EH (cell line): ENCODE measurements at places on chromosomes 11 and 22.

GRCh38 chr11:73989156-73989555 is 6.5 kb upstream of the UCP2 start:
- peak; percentile 21 for DNase-seq

DNA sequence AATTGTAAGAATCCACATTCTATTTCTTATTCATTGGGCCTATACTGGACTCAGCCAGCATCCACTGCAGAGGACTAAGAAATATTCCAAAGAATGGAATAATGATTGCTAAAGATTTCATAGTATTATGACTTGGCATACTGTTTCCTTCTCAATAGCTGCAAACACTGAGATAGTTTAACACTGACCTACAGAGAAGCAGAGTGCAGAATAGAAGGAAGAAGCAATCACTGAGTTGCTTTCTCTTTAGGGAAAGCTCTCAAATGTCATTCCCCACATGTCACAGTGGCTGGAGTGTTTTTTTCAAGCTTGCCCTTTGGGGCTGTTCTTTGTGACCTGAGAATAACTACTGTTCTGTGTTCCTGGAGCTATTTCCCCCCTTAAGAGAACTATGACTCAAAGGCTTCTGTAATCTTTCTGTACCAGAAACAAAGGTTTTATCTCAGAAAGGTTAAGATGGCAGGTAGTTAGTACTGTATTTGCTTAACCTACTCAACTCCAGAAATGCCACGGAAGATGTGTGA is 243.6 kb upstream of the LUZP2 start:
- DNase-seq: no peak

DNA sequence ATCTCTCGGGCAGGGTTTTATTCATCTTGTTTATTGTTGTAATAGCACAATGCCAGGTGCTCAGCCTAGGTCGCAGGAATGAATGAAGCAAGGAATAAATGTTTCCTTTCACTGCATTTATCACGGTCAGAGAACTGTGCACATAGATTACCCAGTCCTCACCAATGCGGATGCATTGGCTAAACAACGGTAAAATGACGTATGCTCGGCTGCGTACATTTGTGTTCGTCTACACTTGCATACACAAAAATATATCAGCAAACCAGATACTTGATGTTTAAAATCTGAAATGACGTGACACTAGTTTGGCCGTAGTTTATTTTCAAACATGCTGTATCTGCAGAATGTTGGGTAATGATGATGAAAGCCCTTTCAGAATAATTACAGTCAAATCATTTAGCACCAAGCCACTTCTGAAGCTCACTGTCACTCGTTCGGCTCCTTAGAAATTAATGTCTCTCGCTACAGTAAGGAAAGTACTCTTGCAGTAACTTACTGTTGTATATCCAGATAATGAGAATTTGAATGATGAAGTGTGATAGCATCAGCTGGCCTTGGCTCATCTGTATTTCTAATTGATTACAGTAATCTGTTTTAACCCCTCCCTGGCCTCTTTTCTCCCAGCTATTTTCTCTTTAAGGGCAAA is 268.9 kb downstream of the LRRC4C start:
- DNase-seq: no peak

- peak; percentile 38 for DNase-seq
These were observed 131.7 kb downstream of the TBC1D22A start for GRCh38 chr22:46894081-46894671.

GRCh38 chr11:126339863-126340434 is 15.5 kb upstream of the ST3GAL4 start:
- peak; percentile 64 for DNase-seq

GRCh38 chr11:123601136-123601535 is 53.3 kb downstream of the SCN3B start:
- peak; percentile 88 for DNase-seq

DNA sequence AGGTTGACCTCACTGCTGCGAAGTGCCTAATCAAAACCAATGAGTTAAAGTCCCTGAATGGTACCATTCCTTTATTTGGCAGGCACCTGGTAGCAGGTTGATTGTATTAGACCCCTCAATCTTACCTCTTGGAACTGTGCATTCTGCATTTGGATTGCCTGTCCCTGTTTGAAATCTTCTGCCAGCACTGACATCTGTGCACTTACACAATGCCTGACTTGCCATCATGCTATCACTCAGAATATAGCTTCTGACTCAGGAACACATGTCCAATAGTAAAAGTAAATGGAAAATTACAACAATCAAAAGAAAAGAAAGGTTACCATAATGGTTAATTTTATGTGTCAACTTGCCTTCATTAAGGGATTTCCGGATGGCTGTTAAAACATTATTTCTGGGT is 366.0 kb upstream of the PDGFD start:
- no peak for DNase-seq

DNA sequence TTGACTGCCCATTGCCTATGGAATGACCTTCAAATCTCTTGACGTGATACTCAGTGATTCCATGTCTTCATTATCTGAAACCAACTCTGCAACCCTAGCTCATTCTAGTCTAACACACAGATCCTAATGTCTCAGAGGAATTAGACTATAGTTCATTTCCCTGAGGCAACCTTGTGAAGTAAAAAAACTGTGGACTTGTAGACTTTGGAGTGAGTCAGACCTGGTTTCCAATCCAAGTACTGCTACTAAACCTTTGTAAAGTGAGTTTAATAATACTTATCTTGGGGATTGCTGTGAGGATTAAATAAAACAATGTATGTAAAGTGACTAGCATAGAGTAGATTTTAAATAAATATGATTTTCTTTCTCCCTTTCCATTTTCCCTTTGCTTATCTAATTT is 226.1 kb downstream of the BLID start:
- DNase-seq: peak; percentile 79

DNA sequence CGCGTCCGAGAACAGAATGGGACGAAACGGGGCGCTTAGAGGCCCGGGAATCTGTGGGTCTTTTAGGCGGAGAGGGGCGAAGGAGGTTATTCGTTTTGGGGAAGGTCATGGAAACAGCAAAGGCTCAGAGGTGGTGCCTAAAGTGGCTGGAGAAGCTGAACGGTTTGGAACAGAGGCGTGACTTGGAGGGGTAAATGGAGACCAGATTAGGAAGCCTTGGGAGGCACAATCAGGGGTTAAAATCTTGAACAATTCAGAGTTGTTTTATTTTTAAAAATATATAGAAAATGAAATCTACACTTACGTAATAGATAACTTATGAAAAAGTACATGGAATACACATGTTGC is 247 bp upstream of the PLAAT5 start:
- no peak for DNase-seq

- no peak for DNase-seq
These were observed 6.4 kb upstream of the TSSC4 start for GRCh38 chr11:2393941-2394817.

- peak; percentile 83 for DNase-seq
These were observed at the start of gene RDX for GRCh38 chr11:110296226-110297075. Gene RDX (minus strand): TSS chr11:110296614. CDS start chr11:110279692, 16,922 bp downstream.

DNA sequence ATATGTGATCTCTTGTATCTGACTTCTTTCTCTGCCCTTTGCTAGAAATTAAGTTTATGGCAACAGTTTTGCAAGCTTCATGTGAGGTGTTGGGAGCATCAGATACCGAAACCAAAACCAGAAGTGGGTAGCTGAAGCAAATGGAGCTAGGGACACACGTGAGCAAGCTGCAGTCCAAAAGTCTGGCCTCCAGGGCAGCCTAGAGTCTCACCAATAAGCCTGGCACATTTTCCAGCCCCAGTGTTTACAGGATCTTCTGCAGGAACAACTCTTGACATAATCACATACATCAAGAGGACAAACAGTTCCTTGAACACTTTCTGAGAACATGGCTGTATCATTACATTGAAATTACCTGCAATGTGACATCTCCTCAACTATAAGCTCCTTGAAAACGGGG is 114.1 kb downstream of the LARGE1 start:
- peak; percentile 29 for DNase-seq

- DNase-seq: no peak
These were observed 738.3 kb upstream of the KIRREL3 start for GRCh38 chr11:127738771-127739286.

DNA sequence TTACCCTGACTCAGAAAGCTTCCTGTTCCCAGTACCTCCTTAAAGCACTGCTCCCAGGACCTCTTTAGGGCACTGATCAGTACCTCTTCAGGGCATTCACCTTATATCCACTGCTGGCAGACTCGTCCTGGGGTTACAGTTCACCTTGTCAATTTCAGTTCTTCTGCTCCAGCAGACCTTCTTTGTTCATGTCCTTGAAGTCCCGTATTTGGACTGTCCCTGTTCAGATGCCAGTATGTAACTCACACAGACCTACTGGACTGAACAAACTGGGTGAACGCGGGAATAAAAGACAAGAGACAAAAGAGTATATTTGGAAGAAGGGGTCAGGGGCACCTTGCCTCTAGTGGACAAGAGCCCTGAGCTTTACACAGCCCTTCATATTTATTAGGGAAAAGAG is 31.8 kb upstream of the NCAM1 start:
- DNase-seq: no peak

- peak; percentile 46 for DNase-seq
These were observed 438 bp downstream of the ZW10 start for GRCh38 chr11:113773092-113773415.

DNA sequence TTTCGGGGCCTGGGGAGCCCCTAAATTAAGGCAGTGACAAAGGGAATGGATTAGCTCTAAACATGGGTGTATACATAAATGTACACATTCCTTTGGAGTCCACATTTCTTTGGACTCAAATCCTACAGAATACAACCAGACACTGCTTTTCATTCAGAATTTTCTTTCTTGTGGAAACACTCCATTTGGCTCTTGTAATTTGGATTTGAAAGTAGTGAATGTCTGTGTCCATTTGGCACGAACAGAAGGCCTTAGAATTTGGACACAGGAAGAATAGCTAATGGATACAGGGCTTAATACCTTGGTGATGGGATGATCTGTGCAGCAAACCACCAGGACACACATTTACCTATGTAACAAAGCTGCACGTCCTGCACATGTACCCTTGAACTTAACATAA is 399.5 kb downstream of the NELL1 start:
- no peak for DNase-seq

GRCh38 chr22:50072167-50072555 is 13.1 kb downstream of the MLC1 start:
- no peak for DNase-seq

GRCh38 chr22:29524442-29525191 is 28.9 kb downstream of the THOC5 start:
- DNase-seq: peak; percentile 40

DNA sequence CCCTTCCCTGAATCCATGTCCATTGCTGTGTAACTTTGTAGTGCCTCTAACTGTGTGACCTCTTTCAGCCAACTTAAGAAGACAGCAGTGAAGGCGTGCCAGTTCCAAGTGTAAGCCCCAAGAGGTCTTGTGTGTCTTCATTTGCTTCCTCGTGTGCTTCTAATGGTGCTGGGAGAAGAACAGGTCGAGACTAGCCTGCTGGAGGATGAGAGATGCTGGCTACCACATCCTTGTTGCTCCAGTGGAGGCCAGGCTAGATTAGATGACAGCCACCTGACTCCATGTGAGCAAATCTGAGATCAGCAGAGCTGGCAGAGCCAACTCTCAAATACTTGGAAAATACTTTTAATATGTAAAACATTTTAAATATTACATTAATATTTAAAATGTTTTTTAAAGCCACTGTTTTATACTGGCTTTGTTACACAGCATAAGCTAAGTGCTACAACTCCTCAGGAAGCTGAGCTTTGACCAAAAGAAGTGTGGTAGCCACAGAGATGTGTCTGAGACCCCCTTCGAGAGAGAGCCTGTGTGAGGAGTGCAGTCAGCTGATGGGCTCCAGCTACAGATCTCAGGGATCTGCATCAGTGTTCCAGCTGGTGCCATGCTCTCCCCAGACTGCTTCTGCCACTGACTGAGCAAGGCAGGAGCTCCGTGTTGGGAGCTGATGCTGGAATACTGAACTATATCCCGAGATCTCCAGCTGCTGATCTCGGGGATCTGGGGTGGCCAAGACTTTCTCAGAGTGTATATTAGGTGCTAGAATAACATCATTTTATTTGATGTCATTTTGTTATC is 8.9 kb downstream of the KCNJ11 start:
- DNase-seq: no peak

GRCh38 chr22:30867746-30868662 is 100.6 kb downstream of the MORC2 start:
- DNase-seq: no peak

- no peak for DNase-seq
These were observed 227.2 kb upstream of the RAG2 start for GRCh38 chr11:36825251-36825650.

- DNase-seq: no peak
These were observed 23.1 kb downstream of the RGL4 start for GRCh38 chr22:23713696-23714595.

DNA sequence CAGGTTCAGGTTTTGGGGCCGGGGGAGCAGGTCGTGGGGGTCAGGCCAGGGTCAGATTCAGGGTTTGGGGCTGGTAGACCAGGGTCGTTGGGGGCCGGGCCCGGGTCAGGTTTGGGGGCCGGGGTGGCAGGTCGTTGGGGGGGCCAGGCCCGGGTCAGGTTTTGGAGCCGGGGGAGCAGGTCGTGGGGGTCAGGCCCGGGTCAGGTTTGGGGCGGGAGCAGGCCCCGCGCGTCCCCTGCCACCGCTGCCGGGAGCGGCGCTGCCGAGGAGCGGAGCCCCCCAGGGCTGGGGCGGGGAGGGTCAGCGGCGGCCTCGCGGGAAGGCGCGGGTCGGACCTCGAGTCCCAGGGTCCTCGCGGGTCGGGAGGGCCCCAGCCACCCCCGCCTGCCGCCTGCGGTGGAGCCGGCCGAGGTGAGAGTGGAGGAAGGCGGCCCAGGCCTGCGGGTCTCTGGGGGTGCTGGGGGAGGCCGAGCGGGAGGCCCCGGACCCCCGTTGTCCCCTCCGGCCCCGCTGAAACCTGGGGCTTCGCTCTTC is 535 bp downstream of the TRABD start:
- DNase-seq: no peak

GRCh38 chr11:63670433-63671321 is 499 bp downstream of the ATL3 start:
- peak; percentile 69 for DNase-seq

DNA sequence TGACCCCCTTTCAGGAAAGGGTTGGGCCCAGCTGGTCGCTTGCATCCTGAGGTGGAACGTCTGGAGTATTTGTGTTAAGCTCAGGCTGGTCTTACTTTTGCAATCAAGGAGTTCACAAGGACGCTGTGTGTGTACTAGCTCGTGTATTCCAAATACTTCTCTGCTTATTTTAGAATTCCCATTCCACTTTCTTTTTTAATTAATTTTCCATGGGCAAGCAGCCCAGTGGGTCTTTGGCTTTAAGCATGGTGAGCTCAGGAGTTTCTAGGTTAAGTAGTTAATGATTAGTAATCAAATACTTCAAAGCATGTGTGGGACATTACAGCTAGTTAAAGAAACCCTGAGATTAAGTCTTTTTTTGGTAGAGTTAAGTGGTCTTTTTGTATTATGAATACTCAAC is 68.6 kb downstream of the CSNK2A3 start:
- DNase-seq: no peak

DNA sequence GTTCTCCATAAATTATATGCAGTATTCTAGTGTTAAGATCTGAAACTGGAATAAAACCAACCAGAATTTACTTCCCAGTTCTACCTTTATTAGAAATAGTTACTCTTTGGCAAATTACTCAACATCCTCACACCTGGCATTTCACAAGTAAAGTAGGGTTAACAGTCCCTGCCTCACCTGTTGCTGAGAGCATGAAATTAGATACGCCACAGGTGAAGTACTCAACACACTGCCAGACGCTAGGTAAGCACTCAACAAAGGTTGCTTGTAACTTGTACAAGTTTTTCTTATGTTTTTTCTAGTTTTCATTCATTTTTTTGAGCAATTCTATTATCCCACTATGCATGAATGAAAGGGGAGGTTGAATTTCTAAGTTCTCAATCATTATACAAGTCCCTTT is 267.6 kb upstream of the ARHGAP42 start:
- no peak for DNase-seq
